Activated naive CD4-positive, alpha-beta T cell treated with anti-CD3 and anti-CD28 coated beads, Interleukin-2, amount 10 ng/mL, durations not matched to agents 5 hours and 36 hours (primary cell): ENCODE measurements at places on chromosomes 4 and X. TPM values are rescaled to one million over a fixed set of nuclear protein-coding genes. Genes with fewer than 3 reads are reported as not detected.

Gene PARM1
- 0.08 TPM for total RNA-seq

Gene MAGEC1
- total RNA-seq = not detected

Gene HHIP
- total RNA-seq = not detected

Gene PRSS48
- total RNA-seq = not detected

Gene ZBED1
- total RNA-seq = 32.1 TPM

Gene NXF2B
- total RNA-seq = not detected

Gene GPR78
- total RNA-seq = 0.08 TPM

Gene HTN3
- not detected for total RNA-seq

Gene EMD
- 45.9 TPM for total RNA-seq

Gene GAGE2A
- not detected for total RNA-seq

Gene DIAPH2
- 13.5 TPM for total RNA-seq

Gene SHROOM3
- total RNA-seq = not detected

Gene DUSP21
- total RNA-seq = not detected

Gene PPBP
- total RNA-seq = not detected

Gene UGT2B15
- total RNA-seq = not detected

Gene UCHL1
- not detected for total RNA-seq

Gene BEX5
- 5.8 TPM for total RNA-seq

Gene MAGEA11
- total RNA-seq = not detected

Gene FTSJ1
- total RNA-seq = 49.3 TPM

Gene CWH43
- not detected for total RNA-seq

Gene UGT2B17
- not detected for total RNA-seq

Gene HTR2C
- total RNA-seq = not detected

Gene SPOCK3
- not detected for total RNA-seq

Gene GLA
- 22.6 TPM for total RNA-seq
